ENCODE measurements at places on chromosomes 7 and 10.

GRCh38 chr10:99369551-99369950 lies 40.4 kb downstream of the CNNM1 start:
- DNase-seq = no peak

DNA sequence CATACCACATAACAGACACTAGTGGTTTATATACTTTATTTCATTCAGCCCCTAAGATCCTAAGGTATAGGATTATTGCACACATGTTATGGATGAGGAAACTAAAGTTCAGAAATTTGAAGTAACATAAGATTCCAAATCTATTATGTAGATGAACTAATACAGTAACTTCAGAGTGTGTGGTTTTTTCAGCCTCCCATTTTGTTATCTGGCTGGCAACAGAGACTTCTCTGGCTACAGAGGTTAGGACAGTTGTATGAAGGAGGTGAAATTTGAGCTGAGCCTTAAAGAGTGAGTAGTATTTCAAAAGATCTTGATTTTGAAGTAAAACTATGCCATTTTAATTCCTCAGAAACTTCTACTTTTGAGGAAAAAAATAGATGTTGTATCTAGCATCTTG lies 125.4 kb downstream of the MAPK8 start:
- no peak for DNase-seq

DNA sequence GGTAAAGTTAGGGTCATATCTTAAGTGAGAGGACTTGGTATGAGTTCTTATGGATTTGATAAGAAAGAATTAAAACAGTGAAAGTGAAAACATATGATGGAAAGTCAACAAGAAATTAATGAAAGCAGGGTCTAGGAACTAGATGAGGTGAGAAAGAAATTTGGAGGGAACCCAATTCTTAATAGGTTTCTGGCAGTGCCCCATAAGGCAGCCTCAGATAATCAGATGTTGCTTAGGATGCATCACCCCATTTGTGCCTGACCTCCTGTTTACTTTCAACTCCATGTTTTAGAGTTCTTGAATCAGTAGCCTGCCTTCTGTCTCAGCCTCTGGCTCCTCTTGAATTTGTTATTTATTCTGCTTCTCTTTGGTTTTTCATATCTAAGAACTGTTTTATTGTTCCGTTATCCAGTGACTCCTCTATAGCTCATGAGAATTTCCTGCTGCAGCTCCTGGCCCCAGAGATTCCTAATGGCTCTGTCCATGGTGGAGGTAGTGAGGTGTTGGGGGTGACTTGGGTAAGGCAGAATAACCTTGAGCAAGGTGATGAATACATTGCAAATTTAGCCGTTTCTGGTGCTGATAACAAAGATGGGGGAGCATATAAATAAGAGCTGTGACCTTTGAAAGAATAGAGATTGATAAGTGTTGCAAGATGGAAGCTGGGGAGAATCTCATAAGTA lies 17.6 kb downstream of the ITGB8 start:
- DNase-seq = no peak

DNA sequence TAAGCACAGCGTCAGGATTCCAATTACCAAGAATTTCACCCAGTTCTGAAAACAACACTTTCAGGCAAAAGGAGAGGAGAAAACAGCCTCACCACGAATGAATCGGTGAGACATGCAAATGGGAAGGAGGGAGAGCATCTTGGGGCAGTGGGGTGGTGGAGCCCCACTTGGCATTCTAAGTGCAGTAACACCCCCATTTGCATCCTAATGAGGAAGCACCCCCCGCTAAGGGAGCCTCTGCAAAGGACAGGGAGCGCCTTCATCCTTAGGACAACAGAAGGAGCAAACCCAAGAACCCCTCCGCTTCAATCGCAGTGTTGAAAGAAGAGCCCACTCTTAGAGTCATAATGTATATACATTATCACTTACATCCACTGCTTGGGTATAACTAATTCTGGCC lies 46.8 kb downstream of the NRAP start:
- DNase-seq = no peak

- no peak for DNase-seq
Observed at GRCh38 chr10:88932539-88933256, 19.9 kb downstream of the ACTA2 start.

DNA sequence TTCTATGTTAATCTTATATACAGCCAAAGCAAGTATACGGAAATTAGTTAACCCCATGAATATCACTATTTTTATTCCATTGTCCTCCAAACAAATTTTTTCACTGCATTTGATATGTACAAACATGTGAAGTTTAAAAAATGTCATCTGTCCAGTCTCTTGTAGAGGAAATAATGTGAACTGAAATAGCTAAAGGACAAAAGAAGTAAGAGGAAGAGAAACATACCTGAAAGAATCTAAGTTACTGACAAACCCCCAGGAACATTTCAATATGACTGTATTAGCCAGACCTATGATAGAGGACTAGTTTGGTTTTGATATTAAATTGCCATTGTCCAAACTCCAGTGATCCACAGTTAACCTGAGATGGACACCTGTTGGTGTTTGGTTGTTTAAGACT lies 80.6 kb downstream of the NRCAM start:
- no peak for DNase-seq

- DNase-seq = no peak
Observed at GRCh38 chr7:94838717-94839116, 68.7 kb upstream of the PPP1R9A start.

- DNase-seq = no peak
Observed at GRCh38 chr7:2134740-2135139, 98.0 kb downstream of the MAD1L1 start.

DNA sequence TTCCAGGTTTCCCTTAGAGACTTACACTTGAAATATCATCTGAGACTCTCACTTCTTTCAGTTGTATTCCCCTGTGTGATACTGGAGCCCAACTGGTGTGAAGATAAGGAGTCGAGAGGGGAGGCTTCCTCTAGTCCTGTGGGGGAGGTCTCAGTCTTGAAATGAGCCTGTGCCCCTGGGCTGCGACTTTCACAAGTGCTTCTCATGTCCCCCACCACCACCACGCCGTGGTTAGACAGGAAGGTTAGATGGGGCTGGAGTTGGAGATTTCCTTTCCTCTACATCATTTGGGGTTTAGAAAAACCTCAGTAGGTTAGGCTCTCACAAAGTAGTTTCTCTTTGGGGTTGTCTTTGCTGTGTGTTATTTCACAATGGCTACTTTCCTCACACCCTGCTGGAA lies 25.6 kb upstream of the MKX start:
- no peak for DNase-seq

- no peak for DNase-seq
Observed at GRCh38 chr10:74558897-74559296, 267.5 kb upstream of the KAT6B start.

GRCh38 chr10:30629653-30630052 lies at the start of gene LYZL2:
LYZL2 (minus strand) TSS chr10:30629753; CDS start chr10:30626915, 2,838 bp downstream.
- DNase-seq = no peak

DNA sequence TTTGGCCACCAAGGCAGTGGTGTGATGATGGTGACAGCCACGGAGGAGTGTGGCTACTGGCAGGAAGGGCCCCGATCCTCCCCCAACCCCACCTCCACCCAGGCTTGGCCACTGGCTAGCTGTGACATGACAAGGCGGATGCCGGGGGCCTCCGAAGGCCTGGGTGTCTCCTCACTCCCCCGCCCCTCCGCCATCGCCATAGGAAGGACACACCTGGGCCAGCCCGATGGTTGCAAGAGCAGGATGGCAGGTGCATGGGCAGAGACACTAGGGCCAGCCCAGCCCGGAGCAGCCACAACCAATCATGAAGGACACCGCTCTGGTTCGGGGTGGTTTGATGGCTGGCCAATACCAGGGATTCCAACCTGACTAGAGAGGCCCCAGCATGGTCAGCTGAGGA lies 81.0 kb downstream of the PTPRN2 start:
- no peak for DNase-seq

DNA sequence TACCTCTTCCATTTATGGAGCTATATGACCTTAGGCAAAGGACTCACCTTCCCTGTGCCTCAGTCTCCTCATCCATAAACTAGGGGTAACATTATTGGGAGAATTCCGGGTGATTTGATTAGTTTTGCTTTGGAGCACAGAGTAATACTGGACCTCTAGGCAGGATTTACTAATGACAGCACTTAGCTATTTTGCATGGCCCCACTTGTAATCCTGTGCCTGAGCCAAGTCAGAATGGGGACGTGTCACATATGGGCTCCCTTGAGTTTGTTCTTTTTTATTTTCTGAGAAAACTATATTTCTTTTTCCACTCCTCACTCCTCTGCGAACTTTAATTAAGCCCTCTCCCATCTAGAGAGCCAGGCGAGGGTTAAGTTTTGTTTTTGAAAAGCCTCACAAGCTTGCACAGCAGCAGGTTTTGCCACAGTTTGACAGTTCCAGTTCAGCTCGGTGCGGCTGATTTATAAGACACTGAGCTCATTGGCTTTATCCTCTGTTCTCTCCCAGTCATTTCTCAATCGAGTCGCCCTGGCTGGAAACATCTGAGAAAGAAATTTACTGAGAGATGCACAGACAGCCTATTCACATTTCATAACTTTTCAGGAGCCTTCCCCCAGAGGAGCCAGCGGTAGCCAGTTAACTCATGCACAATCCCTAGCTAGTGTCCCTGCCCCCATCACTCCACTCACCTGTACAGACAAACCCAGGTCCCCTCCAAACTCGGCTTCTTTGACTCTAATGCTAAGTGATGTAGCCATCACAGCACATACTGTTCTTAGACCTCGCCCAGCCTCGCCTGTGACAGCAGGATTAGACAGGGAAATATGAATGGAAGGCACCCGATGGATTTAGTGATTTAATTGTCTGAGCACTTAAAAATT lies 441.9 kb upstream of the NPVF start:
- no peak for DNase-seq

DNA sequence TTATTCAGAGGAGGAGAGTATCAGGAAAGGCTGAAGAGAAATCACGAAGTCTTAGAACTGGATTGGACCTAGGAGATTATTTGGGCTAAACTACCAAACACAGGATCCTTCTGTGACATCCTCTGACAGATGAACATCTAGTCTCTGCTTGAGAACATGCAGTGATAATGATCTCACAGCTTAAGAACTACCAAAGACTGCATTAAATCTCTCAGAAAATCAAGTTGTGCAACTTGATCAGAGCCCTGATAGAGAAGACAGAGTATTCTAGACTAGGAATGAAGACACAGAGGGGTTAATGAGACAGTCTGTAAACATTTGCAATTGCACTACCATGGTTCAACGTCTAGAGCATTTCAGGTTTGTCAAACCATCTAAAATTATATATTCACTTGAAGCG lies 37.1 kb upstream of the AGBL3 start:
- DNase-seq = no peak

DNA sequence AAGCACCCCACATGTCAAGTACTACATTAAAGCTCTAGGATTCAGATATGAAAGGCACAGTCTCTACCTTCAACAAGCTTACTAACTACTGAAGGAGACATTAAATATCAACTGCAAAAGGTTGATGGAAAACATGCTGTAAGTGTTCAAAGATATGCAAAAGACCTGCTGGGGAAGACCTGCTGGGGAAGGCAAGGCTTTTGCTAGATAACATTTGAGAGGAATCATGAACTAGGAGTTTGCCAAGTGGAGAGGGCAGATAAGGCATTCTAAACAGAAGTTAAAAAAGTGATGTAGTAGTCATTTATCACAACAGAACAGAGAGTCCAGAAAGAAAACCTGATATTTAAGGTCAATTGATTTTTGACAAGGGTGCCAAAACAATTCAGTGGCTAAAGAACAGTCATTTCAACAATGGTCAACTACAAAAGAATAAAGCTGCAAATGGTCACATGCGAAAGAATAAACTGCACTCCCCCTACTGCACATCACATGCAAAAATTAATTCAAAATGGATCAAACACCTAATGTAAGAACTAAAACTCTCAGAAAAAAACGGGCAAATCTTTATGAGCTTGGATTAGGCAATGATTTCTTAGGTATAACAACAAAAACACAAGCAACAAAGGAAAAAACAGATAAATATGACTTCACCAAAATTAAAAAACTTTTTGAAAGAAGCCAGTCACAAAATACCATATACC lies 23.0 kb upstream of the MSS51 start:
- DNase-seq = no peak

DNA sequence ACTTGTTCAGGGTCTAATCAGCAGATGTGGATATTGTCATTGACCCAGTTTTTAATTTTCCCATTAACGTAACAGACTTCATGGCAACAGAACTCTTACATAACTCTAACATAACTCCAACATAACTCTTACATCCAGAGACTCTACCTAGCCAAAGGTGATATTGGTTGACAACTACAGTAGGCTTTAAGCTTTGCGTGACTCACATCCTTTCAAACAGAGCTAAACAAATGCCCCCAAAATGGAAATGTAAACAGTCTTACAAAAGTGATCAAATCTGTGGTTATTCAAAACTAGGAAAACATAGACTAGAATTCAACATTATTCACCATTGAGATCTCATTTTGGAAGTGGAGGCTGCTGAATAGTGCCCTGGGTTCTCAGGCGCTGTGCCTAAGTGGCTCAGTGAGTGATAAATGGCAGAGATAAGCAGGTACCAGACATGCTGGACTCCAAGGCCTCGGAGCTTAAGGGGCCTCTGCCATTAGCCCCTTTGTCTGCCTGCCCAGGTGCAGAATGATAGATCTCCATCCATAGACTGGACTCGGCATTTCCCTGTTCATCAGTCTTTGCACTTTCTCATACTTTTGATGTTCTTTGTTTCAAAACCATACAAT lies 34.3 kb upstream of the BTBD16 start:
- DNase-seq = no peak

DNA sequence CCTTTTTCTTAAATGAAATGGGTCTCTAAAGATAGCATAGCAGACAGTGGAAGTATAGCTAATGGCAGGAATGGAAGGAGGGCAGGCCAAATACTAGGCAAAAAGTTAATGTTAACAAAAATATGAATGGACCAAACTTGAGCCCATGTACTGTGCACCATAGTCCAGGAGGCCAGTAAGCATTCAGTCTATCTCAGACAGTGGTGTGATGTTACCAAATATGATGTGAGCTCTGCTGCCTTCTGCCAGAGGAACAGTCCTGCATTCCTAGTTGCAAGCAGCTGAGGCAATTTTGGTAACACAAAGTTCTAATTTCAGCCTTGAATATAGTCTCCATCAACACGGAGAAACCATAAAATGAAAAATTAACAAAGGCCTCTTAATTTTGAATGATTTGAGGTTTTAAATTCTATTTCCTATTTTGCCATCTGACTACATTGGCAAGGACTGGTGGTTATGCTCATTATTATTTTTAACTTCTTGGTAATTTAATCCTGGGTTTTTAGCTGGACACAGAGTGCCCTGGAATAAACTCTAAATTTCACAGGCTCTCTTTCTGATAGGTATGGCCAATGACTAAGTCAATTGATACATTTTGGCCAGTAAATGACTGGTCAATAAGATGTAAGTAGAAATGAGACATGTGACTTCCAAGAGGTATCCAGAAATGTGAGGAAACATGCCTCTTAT lies 317.0 kb upstream of the MYO3A start:
- no peak for DNase-seq

GRCh38 chr10:125294109-125294508 lies 133.7 kb upstream of the CTBP2 start:
- DNase-seq = no peak

GRCh38 chr10:35792291-35792690 lies 150.2 kb upstream of the FZD8 start:
- DNase-seq = no peak
